ENCODE measurements at places on chromosomes 3 and 15. TPM values are rescaled to one million over a fixed set of nuclear protein-coding genes. Genes with fewer than 3 reads are reported as not detected.

Gene CHRNA5
- total RNA-seq = 25.2 TPM

GRCh38 chr3:118127992-118128391 is 906.7 kb downstream of the IGSF11 start:
- DNase-seq = no peak

DNA sequence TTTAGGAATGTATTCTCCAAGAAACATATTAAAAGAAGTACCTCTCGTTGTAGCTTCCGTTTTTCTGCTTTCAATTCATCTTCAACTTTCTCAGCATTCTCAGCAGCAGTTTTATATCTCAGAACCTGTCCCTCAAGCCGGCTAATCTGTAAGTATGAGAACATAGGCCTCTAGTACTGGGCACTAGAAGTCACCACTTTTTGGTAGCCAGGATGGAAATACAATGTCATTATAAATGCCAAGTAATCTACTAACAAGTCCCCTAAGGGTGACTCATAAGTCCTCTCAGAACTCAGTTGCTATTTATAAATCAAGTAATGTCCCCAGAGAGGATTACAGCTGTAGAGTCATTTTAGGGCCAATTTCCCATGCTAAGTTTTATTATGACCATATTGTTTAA is 61.1 kb downstream of the MLH1 start:
- DNase-seq = peak; percentile 62

DNA sequence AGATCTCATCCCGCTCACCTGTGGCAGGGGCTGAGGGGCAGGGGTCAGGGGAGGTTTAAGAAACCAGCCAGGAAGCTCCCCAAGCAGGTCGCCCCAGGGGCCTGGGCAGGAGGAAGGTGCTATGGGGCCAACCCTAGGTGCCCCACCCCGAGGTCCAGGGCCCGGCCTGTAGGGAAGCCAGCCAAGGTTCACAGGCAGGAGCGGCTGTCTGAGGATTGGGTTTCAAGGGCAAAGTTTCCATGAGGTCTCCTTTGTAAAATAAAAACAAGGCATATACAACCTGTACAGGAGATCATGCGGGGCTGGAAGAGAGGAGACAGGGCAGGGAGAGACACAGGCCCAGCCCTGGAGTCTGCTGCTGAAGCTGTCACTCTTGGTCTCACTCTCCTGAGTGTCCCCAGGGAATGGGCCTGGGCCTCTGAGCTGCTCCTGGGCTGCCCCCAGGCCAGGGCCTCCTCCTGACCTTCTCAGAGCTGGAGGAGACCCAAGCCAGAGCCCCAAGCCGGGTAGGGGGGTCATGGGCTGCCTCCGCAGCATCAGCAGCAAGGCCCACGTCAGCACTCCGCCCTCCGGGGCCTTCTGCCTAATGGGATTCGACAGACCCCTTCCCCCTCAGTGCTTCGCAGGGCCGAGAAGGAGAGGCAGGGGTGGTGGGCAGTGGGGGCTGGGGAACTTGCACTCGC is 5.5 kb downstream of the CPLX3 start:
- DNase-seq = no peak

- no peak for DNase-seq
Measured at GRCh38 chr3:154792828-154793227, 287.3 kb upstream of the MME start.

Gene SECISBP2L
- total RNA-seq = 22.9 TPM

DNA sequence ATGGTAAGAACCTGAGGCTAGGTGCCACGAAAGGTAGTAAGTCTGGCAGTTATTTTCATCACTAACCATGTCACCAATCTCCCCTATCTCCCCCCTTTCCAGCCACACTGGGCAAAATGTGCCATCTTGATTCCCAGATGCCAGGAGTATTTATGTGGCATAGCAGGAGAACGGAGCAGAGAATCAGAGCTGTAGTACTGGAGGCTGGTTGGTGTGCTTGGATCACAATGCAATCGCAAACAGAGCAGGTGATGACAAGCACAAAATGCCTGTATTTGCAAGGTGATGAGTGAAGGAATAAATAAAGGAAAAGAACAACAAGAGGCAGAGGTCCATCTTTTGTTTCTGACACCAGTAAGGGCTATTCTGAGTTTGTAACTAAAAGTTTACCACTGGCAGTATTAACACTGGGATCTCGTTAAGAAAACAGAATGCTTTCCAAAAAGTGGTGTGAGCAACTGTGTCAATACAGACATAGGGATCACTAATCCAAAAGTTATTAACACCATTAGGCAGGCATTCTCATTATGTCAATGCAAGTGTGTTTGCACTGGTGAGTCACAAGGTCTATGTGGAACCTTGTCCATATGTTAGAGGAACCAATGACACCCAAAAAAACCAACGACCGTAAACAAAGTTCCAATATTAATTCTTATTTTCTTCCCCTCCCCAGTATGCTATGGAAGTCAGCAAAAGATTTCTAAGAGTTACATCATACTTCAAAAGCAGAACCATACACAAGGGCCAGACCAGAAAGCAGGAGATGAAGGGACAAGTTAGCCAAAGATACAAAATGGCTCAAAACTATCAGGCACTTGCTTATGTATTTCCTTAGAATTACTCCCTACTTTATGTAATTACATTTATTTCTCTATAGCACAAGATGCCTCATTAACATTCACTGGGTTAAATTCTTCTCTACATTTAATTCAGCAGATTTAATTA is 556.6 kb downstream of the FOXP1 start:
- no peak for DNase-seq

DNA sequence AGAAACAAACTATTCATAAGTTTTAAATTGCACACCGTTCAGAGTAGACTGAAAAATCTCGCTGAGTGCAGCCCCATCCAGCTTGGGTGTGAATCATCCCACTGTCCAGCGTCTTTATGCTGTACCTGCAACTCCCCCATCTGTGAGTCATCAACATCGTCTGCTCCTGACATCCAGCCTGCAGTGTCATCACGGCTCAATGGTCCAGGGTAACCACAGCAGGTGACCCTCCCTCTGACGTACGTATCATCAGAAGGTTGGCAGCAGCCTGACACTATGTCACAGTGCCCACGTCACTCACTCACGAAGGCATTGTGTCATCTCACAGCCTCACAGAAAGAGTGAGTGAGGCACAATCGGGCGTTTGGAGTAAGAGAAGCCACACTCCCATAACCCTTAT is 65.2 kb downstream of the TPRA1 start:
- peak; percentile 78 for DNase-seq
